ENCODE measurements at places on chromosomes 11 and 22.

- H3K4me1 ChIP-seq, result no peaks in the 10 kb centered on the region
- no peaks in the 10 kb centered on the region for H3K36me3 ChIP-seq
- no peak overlapping the region for H3K27ac ChIP-seq
- no peak overlapping the region for H3K4me3 ChIP-seq
These were observed 180.8 kb upstream of the CCDC179 start for GRCh38 chr11:23041001-23041503.

GRCh38 chr11:80083531-80083951, 642.7 kb upstream of the TENM4 start:
- H3K4me3 ChIP-seq, result no peak overlapping the region
- no peaks in the 10 kb centered on the region for H3K27me3 ChIP-seq
- no peak for DNase-seq

GRCh38 chr22:30667107-30667493, 575 bp downstream of the DUSP18 start:
- peak overlapping the region; percentile 20 for H3K27ac ChIP-seq
- no peak for DNase-seq
- no peaks in the 10 kb centered on the region for H3K4me1 ChIP-seq

GRCh38 chr11:96111308-96111707, 187.4 kb upstream of the MTMR2 start:
- H3K27ac ChIP-seq, result no peak overlapping the region
- H3K36me3 ChIP-seq, result no peaks in the 10 kb centered on the region
- H3K27me3 ChIP-seq, result no peaks in the 10 kb centered on the region
- no peaks in the 10 kb centered on the region for H3K4me1 ChIP-seq
- no peak overlapping the region for H3K4me3 ChIP-seq
- no peak for DNase-seq

DNA sequence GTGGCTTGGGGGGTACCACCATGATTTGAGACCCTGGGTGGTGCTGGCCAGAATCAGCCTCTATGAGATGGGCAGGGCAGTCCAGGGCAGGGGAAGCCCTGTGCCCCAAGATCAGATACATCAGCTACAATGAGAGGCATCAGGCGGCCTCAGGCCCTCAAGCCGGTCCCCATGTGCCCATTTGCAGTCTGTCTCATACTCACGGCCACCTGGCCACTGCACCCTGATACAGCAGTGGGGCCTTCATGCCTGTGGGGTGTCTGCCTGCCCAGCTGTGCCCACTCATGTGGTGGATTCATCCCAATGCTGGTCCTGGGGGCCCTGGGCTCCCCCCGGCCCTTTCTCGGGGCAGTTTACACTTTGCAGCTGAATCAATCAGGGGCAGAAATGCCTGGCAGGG, 42.4 kb upstream of the KCNQ1OT1 start:
- no peak overlapping the region for H3K27ac ChIP-seq
- no peak overlapping the region for H3K4me3 ChIP-seq
- no peaks in the 10 kb centered on the region for H3K27me3 ChIP-seq
- no peaks in the 10 kb centered on the region for H3K4me1 ChIP-seq
- H3K36me3 ChIP-seq, result no peaks in the 10 kb centered on the region

DNA sequence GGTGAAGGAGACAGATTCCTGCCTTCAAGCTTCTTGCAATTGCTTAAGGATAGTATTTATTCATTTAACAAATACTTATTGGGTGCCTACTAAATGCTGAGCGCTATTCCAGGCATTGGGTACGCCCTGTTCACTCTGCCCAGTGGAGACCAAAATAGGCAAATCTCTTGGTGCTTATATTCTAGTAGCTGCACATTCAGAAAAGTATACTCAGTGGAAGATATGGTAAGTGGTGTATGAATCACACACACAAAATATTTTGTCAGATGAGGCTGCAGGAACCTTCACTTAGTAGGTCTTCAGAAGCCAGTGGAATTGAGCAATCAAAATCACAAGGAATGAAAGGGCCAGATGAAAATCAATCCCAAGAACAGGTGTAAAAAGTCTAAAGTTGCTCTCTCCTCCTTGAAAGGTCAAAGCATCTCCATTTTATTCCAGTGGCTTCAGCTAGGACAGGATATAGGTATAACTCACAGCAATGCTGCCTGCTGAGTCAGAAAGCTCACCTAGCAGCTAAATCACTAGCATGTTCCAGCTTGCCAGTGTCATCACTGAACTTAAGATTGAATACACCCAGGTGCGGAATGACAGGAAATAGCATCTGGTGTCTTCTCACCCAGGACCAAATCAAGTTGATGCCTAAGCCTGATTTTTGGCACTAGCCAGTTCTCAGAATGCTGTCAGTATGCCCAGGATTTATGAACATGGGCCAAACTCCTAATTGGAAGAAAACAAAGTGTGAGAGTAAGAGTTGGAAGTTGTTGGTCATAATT, 83.9 kb downstream of the AMOTL1 start:
- H3K36me3 ChIP-seq, result no peaks in the 10 kb centered on the region
- H3K27me3 ChIP-seq, result no peaks in the 10 kb centered on the region
- peak; percentile 48 for DNase-seq
- no peaks in the 10 kb centered on the region for H3K4me1 ChIP-seq
- H3K27ac ChIP-seq, result no peak overlapping the region

DNA sequence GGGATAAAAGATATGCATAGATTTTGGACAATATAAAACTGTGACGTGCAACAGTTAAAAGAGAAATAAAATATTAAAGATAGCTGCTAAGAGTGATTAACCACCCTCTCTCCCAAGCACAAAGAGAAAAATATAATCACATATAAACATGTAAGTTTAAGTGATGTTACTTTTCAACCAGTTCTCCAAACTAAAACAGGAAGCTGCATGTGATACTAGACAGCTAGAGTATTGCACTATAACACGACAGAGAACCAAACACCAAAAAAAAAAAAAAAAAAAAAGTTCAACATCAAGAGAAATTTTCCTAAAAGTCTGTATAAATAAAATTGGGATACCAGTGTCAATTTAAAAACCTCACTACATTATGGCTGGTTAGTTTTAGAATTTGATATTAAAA, 79.1 kb downstream of the PICALM start:
- no peaks in the 10 kb centered on the region for H3K27me3 ChIP-seq
- H3K27ac ChIP-seq, result no peak overlapping the region
- H3K4me1 ChIP-seq, result no peaks in the 10 kb centered on the region
- H3K36me3 ChIP-seq, result no peaks in the 10 kb centered on the region
- DNase-seq, result no peak

- H3K27me3 ChIP-seq, result peaks cover 3% of the 10 kb centered on the region
- H3K4me1 ChIP-seq, result no peaks in the 10 kb centered on the region
- H3K4me3 ChIP-seq, result no peak overlapping the region
- peak; percentile 0 for DNase-seq
- no peak overlapping the region for H3K27ac ChIP-seq
- H3K36me3 ChIP-seq, result no peaks in the 10 kb centered on the region
These were observed 875.8 kb downstream of the BRD1 start for GRCh38 chr22:48951836-48952235.

DNA sequence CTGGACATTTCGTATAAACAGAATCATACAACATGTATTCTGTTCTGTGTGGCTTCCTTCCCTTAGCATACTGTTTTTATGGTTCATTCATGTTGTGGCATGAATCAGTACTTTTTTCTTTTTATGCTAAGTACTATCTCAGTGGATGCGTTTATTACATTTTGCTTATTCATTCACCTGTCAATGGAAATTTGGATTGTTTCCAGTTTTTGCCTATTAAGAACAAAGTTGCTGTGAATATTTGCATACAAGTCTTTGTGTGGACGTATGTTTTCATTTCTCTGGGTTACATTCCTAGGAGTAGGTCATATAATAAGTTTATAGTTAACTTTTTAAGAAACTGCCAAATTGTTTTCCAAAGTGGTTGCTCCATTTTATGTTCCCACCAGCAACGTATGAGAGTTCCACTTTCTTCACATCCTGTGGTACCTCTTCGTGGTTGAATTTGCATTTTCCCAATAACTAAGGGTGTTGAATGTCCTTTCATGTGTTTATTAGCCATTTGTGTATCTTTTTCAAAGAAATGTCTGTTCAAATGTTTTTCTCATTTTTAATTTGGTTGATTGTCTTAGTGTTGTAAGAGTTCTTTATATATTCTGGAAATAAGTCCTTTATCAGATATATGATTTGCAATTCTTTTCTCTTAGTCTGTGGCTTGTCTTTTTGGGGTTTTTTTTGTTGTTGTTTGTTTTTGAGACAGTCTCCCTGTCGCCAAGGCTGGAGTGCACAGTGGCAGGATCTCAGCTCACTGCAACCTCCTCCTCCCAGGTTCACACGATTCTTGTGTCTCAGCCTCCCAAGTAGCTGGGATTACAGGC, 46.0 kb upstream of the MICAL2 start:
- H3K27ac ChIP-seq, result no peak overlapping the region
- H3K36me3 ChIP-seq, result no peaks in the 10 kb centered on the region
- H3K4me1 ChIP-seq, result peaks cover 13% of the 10 kb centered on the region
- H3K4me3 ChIP-seq, result no peak overlapping the region
- no peak for DNase-seq
- no peaks in the 10 kb centered on the region for H3K27me3 ChIP-seq

GRCh38 chr22:30866216-30866615, 102.4 kb downstream of the MORC2 start:
- no peaks in the 10 kb centered on the region for H3K27me3 ChIP-seq
- H3K4me3 ChIP-seq, result no peak overlapping the region
- DNase-seq, result no peak
- H3K36me3 ChIP-seq, result no peaks in the 10 kb centered on the region

- no peaks in the 10 kb centered on the region for H3K27me3 ChIP-seq
- DNase-seq, result no peak
- no peaks in the 10 kb centered on the region for H3K36me3 ChIP-seq
- no peak overlapping the region for H3K27ac ChIP-seq
- no peak overlapping the region for H3K4me3 ChIP-seq
These were observed 19.1 kb downstream of the ABCC8 start for GRCh38 chr11:17457396-17458173.

DNA sequence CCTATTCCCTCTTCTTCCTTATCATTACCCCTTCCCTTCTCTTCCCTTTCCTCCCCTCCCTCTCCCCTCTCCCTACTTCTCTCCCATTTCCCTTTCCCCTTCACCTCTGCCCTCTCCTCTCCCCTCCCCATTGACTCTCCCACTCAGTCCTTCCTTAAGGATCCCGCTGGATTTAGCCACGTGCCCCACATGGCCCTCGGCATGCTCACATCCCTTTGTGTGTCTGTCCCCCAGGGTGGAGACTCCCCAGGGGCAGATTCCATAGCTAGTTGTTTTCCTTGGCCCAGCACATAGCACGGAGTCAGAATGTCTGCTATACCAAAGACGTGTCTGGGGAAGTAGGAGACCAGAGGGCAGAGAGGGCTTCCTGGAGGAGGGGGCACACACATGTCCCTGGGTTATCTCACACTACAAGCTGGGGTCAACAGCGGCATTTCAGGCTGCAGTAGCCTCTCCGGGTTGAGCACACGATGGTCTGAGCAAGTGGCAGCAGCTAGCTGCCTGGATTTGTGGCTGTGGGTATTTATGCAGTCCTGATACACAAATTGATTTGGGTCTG, 487.0 kb downstream of the TBC1D22A start:
- no peak overlapping the region for H3K27ac ChIP-seq
- DNase-seq, result no peak
- H3K4me3 ChIP-seq, result no peak overlapping the region
- H3K4me1 ChIP-seq, result no peaks in the 10 kb centered on the region

DNA sequence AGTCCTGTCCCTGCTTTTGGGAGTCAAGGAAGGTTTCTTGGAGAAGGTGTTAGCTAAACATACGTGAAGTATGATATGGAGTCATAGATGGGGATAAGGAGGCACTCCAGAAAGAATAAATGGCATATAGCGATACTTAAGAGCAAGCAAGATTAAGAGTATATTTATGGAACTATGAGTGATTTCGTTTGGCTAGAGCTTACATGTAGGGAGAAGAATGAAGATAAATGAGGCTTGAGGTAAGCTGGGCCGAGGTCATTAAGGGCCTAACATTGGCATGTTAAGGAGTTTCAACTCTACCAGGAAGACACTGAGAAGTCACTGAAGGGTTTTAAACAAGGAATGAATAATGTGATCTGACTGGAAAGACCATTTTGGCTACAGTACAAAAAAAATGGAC, 33.3 kb downstream of the EIF3M start:
- H3K4me1 ChIP-seq, result no peaks in the 10 kb centered on the region
- no peaks in the 10 kb centered on the region for H3K27me3 ChIP-seq
- no peaks in the 10 kb centered on the region for H3K36me3 ChIP-seq
- DNase-seq, result no peak
- H3K27ac ChIP-seq, result no peak overlapping the region

DNA sequence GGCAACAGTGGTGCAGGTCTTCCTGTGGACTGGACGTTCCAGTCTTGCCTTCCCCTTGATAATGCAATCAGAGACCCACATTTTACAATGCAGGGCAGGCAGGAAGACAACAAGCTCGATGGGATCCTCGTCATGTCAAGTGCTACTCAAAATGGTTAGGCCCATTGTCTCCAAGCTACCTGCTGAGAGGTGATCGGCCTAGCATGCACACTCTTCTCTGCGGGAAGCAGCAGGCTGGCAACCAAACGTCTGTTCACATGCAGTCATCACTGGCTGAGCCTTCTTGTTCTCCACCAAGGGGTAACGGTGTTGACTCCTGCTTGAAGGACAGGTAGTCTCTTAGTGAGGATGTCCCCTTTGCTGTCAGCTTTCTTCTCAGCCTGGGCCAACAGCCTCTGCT, 25.5 kb upstream of the CD82 start:
- no peak overlapping the region for H3K4me3 ChIP-seq
- no peaks in the 10 kb centered on the region for H3K36me3 ChIP-seq
- H3K27me3 ChIP-seq, result no peaks in the 10 kb centered on the region
- no peak for DNase-seq
- H3K27ac ChIP-seq, result no peak overlapping the region

- no peaks in the 10 kb centered on the region for H3K27me3 ChIP-seq
- H3K27ac ChIP-seq, result no peak overlapping the region
- no peaks in the 10 kb centered on the region for H3K36me3 ChIP-seq
These were observed 32.0 kb downstream of the WNT11 start for GRCh38 chr11:76174330-76174729.

DNA sequence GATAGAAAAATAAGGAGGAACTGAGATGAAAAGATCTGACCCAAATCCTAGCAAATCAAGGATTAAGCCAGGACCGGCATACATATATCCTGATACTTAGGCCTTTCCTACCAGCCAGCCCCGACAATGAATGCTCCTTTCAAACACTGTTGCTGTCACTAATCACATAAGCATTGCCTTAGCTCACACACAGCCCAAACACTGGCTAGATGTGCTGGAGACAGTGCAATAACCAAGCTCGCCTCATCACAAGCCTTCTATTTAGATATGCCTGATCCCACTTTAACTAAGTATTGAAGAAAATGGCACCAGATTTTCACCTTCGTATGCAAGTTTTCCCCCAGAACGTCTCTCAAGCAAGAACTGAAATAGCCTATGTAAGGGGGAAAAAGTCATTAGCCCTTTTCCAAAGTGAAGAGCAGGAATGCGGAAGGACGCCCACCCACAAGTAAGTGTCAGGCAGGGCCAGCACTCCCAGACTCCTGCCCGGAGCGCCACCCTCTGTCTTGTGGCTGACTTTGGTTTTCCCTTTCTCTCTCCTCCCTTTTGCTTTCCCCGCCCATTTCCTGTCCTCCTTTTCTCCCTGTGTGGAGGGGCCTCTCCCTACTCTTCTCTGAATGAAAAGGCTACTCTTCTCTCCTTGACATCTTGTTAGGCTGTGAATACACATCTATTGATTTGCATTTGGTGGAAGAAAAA, 8.9 kb upstream of the OPCML start:
- no peak overlapping the region for H3K4me3 ChIP-seq
- H3K27me3 ChIP-seq, result no peaks in the 10 kb centered on the region
- no peak for DNase-seq
- no peak overlapping the region for H3K27ac ChIP-seq
- H3K4me1 ChIP-seq, result no peaks in the 10 kb centered on the region
